ENCODE measurements at places on chromosomes 5 and 9.

DNA sequence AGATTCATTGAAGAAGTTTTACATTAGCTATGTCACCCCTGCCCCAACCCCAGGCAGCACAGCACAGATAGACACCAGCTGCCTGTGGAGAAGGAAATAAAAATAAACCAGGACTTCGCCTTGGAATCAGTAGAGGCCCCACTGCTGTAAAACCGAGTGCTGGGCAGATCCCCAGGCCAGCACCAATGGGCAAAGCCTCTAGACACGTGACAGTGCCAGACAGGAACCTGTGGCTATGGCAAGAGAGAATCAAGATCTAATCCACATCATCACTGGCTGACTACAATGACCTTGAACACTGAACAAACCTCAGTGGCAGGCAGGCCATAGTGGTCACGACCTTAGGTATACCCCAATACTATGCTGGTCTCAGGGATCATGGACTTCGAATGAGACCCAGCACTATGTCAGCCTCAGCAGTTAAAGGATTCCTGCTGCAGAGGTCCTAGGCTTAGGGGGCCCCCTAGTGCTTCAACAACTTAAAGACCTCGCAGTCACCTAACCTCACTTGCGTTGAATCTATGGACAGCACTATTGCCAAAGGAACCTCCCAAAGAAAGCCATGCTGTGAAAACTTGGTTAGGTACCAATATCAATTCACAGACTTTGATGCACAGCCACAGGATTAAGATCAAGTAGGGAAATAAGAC, 2118.6 kb upstream of the C9orf72 start:
- DNase-seq = peak; percentile 34

DNA sequence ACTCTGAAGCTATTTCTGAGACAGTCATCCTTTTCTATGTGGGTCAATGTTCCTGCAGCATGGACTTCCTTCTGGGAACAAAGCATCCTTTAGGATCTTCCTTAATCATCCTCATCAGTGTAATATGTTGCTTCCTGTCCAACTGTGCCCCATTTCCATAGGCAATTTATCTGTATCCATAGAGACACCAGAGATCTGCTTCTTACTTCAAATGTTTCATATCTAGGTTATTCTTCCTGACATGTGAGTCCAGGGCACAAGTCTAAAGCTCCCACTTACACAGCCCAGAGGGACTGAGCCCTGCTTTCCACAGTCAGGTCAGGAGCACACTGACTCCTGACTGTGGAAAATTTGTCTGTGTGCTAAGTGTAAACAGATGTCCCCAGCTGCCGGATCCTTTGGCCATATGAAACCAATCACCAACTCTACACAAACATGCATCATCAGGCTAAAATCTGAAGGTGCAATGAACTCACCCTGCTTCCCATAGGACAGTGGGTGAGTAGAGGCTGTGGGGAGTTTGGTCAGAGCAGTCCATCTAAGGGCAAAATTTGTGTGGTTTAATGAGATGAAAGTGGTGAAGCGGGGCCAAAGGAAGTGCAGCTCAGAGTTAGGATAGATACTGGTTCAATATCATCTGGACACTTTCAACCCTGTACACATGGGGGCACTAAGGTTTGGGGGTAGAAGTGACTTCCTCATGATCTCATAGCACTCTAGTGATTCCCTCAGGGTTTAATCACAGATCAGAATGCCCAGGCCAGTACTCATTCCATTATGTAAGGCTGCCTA, 85.2 kb upstream of the TNC start:
- DNase-seq = no peak

- DNase-seq = no peak
These were observed 6.6 kb upstream of the TEX53 start for GRCh38 chr9:114664181-114664580.

- DNase-seq = peak; percentile 42
These were observed 3.1 kb downstream of the GTF3C4 start for GRCh38 chr9:132673355-132673754.

- DNase-seq = no peak
These were observed 51.0 kb downstream of the SH3PXD2B start for GRCh38 chr5:172403189-172403796.

DNA sequence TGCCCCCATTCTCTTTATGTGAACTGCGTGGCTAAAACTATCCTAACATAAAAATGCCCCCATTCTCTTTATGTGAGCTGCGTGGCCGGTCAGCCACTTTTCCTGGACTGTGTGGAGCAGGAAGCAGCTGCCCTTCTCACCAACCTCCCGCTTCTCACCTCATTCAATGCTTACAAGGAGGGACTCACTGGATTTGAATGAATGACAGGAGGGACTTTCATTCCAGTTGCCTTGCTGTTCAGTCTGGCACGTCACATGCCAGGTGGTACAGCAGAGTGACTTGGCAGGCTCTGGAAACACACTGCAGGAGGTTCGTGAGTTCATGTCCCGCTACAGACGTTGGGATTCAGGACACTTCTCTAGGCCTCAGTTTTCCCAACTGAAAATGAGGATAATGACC, 60.2 kb upstream of the NFIL3 start:
- no peak for DNase-seq

GRCh38 chr5:120507800-120508463, 43.8 kb downstream of the PRR16 start:
- no peak for DNase-seq

- DNase-seq = no peak
These were observed 25.0 kb upstream of the PALM2AKAP2 start for GRCh38 chr9:109755040-109755439.

- no peak for DNase-seq
These were observed 610.8 kb downstream of the PDE4D start for GRCh38 chr5:59282726-59283125.

GRCh38 chr9:13110766-13111417, 168.6 kb downstream of the MPDZ start:
- DNase-seq = no peak

GRCh38 chr9:122107291-122107805, 14.2 kb upstream of the TTLL11 start:
- no peak for DNase-seq

GRCh38 chr9:91800473-91801030, 149.5 kb downstream of the ROR2 start:
- DNase-seq = no peak

DNA sequence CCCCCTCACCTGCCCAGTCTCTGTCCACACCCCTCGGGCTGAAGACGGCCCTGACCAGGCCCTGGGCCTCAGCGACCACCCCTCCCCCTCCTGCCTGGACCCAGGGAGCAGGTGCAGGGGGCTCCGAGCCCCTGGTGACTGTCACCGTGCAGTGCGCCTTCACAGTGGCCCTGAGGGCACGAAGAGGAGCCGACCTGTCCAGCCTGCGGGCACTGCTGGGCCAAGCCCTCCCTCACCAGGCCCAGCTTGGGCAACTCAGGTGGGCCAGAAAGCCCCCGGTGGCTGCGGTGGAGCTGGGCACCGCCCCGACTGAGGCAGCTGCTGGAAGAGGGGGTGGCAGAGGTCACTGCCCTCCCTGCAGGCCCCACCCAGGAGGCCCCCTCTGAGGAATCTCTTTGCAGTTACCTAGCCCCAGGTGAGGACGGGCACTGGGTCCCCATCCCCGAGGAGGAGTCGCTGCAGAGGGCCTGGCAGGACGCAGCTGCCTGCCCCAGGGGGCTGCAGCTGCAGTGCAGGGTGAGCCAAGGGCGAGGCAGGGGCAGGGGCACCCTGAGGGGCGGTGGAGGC, 7.7 kb downstream of the ENTPD8 start:
- DNase-seq = no peak

GRCh38 chr5:135127439-135128240, 93.6 kb upstream of the PITX1 start:
- peak; percentile 84 for DNase-seq

- no peak for DNase-seq
These were observed 168.7 kb downstream of the TTC39B start for GRCh38 chr9:15138357-15138686.

DNA sequence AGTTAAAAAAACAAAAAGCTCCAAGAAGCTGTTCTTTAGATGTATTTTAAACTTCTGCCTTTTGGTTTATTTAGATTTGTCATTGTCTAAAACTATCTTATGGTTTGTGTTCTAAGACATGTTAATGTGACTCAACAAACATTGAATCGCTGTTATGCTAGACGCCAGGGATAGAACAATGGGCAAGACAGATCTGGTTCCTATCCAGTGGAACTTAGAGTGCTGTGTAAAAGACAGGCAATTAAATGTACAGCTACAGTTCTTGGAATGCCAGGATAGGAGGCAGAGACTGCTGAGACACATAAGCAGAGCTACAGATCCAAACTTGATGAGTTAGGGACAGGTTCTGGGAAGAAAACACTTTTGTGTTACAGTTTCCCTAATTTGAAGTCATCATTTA, 22.4 kb downstream of the LYRM7 start:
- DNase-seq = no peak

DNA sequence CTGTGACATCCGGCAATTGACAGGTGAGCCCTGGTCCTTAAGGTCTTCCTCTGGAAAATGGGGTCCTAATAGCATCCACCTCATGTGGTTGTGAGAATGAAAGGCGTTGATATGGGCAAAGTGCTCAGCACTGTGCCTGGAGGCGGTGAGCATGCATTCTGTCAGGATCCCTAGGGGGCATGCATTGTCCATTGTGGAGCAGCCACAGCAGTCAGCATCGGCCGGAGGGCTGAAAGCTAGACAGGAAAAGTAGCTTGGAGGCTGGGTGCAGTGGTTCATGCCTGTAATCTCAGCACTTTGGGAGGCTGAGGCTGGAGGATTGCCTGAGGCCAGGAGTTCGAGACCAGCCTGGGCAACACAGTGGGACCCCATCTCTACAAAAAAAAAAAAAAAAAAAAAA, 122.2 kb downstream of the LHX2 start:
- peak; percentile 46 for DNase-seq

GRCh38 chr5:154368041-154368800, 77.6 kb upstream of the SAP30L start:
- peak; percentile 90 for DNase-seq

GRCh38 chr5:93870649-93871048, 129.2 kb upstream of the POU5F2 start:
- DNase-seq = no peak

DNA sequence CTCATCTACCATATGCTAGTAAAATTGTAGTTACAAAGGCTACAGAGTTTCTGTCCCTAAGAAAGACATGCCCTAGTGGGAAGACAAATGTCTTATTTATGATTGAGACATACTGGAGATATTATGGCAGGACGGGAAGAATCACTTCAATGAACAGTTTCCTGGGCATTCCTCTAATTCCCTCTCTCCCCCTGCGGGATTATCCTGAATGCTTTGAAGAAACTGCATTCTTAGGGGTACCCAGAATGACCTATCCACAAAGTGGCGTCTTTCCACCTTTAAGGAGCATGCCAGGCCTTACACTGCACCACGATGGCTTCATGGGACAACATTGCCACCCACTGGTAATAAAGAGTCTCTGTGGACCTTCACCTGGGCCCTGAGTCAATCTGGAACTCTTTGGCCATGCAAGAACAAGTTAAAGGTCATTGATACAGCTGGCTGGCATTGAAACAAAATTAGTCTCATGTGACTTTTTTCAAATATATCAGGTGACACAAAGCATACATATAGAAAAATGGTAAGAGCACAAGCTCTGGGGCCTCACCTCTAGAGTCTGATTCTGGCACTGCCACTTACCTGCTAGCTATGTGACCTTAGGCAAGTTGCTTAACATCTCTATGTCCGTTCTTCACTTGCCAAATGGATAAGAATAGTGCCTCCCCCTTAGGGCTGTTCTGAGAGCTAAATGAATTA, 32.0 kb downstream of the ANKRD55 start:
- peak; percentile 72 for DNase-seq

GRCh38 chr9:4797854-4798150, 5.1 kb downstream of the RCL1 start:
- no peak for DNase-seq

DNA sequence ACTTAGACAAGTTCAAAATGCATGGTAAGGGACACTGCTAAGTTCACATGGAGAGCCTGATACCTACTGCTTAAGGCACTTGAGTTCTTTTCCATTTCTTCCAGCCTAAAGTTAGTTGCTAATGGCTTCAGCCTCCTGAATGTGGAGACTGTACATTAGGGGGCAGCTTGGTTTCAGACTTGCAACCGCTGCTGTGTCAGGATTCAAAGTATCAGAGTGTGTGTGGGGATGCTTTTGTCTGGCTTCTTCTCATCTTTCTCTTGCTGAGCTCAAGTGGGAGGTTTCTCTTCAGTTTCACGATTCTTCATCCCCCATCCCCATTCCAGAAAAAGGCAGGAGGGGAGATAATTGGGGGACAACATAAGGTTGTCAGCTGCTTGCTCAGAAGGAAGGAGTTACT, 49.4 kb downstream of the ATP10B start:
- DNase-seq = no peak

GRCh38 chr5:118696076-118696475, 292.3 kb downstream of the DTWD2 start:
- no peak for DNase-seq

DNA sequence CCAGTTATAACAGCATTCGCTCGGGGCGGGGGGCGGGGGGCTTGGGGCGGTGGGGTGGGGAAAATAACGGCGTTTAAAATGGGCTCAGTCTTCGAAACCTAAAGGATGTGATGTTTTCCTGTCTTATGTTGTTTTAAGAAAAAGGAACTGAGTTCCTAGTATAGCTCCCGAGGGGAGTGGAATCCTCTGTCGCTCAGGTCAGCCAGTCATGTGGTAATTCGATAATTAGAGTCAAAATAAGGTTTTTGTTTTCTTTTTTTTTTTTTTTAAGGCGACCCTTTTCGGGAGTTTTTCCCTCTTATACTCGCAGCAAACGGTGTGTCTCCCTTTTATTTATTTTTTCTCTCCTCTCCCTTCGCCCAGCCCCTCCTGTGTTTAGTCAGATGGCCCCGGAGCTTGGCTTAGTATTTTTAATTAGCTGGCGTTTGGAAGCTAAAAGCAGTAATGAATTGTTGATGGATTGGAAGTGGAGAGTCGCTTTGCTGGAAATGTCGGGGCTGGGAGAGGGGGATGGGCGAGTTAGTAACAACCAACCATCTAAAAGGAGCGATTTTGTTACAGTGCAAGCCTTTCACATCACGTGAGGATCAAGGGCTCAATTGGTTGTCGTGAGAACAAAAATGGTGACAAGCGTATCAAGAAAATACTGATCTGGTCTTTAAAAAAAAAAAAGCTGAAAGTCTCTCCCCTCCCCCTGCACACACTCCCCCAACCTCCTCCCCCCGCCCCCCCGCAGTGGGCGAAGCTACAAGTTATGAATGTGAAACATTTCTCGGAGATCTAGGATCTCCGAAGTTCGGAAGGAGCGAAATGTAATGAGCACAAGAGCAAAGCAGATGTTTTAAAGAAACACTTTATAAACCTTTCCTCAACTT, 714 bp upstream of the ZNF608 start:
- DNase-seq = peak; percentile 83

GRCh38 chr5:14557203-14557770, 24.3 kb upstream of the OTULINL start:
- no peak for DNase-seq

DNA sequence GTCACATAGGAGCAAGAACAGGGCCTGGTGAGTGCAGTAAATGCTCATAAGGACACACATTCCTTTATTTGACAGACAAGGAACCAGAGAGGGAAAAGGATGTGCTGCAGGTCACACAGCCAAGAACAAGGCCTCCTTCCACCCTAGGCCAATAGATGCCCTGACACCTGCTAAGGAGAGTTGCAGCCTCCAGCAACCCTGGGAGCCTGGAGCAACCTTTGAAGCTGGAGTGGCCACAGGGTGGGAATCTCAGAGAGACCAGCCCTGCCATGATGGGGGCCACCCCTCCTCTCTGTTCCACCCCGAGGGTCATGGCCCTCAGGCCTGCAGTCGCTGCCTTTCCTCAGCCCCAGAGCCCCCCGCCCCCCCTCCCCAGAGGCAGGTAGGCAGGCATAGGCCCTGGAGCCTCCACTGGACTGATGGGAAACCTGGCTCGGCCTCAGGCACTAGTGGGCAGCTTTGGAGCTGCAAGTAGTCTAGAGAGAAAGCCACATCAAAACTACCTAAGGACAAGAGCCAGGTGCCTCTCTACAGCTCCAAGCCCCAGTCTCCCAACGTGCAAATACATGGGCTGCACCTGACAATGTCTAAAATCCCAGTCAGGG, 116.1 kb upstream of the SPOCK1 start:
- DNase-seq = no peak

Measured in ACHN (cell line).